Type B pancreatic cell (in vitro differentiated cells): ENCODE measurements at places on chromosomes 3 and 15.

DNA sequence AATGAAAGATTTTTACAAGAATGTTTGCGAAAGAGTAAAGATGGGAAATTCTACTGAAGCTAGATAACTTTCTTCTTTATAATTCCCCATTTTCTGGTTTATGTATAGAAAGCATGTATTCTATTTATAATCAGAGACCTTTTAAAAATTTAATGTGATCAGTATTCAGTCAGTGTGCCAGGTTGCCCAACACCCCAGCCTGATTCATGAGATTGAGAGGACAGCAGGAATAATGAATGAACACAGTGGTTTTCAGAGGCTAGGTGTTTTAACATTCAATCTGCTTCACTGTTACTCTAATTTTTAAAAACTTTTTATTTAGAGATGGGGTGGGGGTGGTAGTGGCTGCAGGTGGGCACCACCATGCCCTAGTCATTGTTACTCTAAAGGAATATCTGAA is 4.7 kb downstream of the WWTR1 start:
- no peak for DNase-seq

DNA sequence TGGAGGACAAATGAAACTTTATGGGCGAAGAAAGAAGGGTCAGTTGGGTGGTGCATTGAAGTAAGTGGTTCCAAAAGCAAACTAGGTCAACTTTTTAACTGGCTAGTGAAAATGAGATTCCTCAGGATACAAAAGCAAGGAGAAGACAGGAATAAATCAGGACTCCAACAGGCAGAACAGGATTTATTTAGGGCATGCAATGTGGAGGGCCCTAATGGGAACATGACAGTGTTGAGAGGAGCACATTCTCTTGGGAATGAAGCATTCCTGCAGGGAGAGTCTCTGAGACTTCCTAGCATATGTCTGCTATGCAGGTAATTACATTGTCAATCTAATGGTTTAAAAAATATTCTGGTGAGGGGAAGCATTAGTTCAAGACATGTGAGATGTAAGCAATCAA is 8.7 kb downstream of the NPAP1 start:
- DNase-seq = no peak

- no peak for DNase-seq
These were observed 205.5 kb downstream of the STAG1 start for GRCh38 chr3:136546720-136547119.

DNA sequence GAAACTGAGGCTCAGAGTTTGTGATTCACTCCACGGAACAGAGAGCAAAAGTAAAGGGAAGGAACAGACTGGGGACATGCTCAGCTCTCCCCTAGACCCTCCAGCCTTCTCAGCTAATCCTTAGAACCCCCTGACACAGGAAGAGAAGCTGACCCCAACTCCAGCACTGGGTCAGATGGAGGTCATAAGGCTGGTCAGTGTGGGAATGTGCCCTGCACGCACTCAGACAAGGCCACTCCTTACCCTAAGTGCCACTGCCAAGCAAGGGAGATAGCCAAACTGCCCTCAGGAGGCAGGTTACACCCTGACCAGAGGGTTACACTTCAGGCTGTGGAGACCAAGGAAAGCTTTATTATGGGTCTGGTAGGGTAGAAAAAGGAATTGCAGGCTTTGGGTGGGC is 1.2 kb downstream of the RPL29 start:
- DNase-seq = no peak

DNA sequence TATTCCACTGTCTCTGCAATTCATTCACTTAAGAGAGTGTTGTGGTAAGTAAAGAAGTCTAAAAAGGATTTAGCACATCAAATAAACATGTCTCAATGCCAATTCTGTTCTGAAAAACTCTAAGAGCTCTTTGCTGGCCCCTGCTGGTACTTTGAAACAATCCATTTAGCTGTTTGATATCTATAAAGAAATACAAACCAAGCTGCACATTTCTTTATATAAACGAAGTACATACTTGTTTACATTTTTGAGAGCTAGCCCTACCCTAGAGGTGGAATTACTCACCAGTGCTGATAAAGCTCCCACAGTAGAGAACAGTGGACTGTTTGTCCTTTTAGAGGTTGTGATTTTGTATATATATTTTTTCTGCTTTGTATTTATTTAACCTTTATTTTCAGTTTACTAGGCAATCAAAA is 75.5 kb downstream of the NEDD4 start:
- no peak for DNase-seq

DNA sequence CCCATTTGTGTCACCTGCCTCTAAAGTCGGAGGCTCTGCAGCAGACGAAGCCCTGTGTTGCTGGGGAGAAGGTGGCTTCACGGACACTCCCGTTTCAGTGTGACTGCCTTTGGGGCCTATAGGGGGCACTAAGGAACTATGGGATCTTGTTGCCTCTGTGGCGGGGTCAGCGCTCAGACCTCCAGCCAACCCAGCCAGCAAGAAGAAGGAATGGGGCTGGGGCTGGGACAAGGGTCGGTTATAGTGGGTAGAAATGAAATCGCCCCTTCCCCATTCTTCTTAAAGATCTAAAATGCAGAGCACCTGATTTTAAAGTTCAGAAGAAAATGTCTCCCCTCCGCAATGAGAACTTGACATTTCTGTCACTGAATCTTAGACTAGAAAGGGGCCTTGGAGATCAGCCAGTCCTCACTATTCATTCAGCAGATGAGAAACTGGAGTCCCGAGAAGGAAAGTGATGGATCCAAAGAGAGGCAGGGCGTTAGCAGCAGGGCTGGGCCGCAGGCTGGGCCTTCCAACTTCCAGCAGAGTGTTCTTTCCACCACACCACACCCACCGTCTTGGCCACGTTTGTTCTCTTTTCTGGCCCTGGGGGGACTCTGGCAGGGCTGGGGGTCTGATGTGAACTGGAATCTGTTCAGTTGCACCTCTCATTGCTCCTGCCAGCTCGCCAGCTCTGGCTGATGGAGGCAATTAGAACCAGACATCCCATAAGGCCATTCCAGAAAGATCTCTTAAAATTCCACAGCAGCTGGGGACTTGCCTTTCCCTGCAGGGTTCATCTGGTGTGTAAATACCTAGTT is 195.4 kb downstream of the OPA1 start:
- no peak for DNase-seq

DNA sequence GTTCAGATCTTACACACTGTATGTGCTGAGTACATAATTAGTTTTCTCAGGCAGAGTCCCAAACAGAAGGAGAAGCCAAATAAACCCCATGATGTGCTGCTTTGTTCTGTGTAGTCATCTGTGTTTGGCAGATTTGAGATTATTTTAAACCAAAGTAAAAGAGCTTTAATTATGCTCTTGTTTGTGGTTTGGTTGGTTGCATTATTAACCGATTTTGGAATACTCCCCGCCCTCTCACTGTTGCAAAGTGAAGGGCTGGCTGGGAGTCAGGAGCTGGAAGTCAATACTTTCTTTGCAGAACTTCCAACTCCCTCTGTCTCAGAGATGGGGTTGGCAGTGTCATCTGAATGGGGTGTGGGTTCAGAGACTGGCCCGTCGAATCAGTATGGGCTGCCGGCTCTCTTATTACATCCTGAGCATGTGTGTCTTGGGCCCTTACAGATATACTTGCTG is 34.4 kb downstream of the SLCO3A1 start:
- DNase-seq = no peak

DNA sequence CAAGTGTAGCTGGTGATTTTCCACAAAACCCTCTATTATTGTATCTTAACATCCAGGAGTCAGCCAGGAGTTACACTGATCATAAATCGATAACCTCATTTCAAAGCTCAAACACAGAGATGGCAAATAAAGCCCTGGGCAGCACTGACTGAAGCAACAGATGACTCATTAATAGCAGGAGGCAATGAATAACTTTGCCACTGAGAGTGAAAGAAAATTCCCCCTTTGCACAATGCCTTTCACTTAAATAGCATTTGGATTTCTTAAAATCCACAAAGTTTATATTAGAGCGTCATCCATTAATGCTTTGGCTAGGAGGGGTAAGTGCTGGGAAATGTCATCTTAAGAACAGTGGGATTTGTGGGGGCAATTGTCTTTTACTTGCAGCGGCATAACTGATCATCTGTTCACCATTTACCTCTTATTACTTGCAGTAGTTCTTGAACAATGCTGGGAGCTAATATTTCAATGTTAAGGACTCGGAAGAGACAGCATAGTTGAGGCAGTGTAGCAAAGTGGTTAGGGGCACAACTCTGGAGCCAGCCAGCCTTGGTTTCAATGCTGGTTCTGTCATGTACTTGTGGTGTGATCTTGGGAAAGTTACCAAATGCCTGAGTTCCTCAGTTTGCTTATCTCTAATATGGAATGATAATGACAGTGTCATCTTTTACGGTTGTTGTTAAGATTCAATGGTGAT is 630.4 kb upstream of the TBL1XR1 start:
- no peak for DNase-seq

GRCh38 chr3:46203681-46204080 is 4.4 kb downstream of the CCR1 start:
- no peak for DNase-seq

GRCh38 chr3:44041726-44042125 is 200.0 kb upstream of the TOPAZ1 start:
- DNase-seq = no peak

DNA sequence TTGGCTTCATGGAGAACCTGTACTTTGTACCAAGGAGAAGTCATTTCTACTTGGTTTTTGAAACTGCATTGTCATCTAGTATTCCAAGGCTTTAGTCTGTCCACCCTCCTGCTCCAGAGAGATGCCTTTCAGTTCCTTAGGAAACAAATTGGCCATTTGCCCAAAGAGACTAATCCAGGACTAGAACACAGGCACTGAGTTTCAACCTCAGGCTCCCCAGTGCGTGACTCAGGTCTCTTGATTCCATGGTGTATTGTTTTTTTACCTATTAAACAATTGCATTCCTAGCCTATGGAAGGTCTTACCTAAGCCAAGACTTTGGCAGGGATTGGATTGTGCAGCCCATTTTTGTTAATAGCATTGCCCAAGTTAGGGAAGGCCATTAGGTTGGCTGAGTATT is 214.8 kb upstream of the CTDSPL start:
- DNase-seq = no peak

DNA sequence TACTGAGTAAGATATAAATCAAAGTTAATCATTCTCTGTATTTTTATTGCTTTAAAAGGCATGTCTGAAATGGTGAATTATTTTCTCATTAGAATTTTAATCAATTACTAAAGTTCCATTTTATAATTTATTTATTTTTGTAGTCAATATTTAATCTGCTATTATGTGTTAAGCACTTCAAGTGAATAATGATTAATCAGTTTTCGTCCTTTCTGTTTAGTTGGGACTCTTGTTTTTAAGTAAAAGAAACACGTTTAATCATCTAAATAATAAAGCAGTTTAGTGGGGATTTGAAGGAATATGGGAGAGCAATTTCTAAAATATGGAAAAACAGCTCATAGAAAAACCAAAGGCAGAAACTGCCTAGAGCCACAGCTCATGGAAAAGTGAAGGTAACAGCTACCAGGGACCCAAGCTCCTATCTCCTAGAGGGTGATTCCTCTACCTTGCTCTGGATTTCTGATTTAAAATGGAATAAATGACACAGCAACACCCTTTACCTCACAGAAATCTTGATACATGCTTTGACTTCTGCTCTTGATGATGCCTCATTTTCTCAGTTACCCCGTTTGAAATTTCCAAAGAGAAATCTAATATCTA is 28.0 kb upstream of the SUCNR1 start:
- no peak for DNase-seq
